Ovary (tissue), 10 donors: ENCODE measurements at places on chromosomes 2 and 18.

DNA sequence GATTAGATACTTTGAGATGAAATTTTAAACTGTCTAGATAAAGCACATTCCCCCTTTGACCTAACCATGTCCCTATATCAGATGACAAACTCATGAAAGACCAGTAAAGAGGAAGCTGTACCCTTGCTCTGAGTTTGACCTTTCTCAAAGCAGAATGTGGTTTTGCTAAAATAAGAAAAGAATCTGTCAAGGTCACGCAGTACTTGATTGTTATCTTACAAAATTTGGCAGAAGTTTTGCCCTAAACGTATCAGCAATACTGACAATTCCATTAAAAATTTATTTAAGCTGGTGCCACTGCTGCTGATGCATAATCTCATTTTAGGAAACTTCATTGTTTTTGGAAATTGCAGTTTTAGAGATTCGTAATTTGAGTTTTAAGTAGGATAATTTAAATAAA, 31.2 kb upstream of the GALM start:
- no peaks in the 10 kb centered on the region for H3K27me3 ChIP-seq
- DNase-seq: no peak
- no peaks in the 10 kb centered on the region for H3K36me3 ChIP-seq
- H3K27ac ChIP-seq: no peak overlapping the region
- no peaks in the 10 kb centered on the region for H3K4me1 ChIP-seq

- peaks cover 3% of the 10 kb centered on the region for H3K4me1 ChIP-seq
- no peaks in the 10 kb centered on the region for H3K36me3 ChIP-seq
- no peak overlapping the region for H3K27ac ChIP-seq
- no peaks in the 10 kb centered on the region for H3K27me3 ChIP-seq
Observed at GRCh38 chr2:188449971-188450370, 158.3 kb downstream of the GULP1 start.

DNA sequence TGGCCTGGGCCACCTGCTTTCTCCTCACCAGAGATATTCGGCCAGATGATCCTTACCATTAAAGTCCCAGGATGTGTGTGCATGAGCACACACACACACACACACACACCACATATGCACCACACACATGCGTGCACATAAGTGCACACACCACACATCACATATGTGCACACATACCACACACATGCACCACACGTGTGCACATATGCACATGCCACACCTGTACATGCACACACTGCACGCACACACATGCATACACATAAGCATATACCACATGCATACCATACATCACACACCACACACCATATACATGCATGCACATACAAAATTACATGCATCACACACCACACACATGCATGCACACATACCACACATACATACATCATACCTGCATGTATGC, 38.7 kb downstream of the RPL37A start:
- DNase-seq: no peak
- no peaks in the 10 kb centered on the region for H3K36me3 ChIP-seq
- no peak overlapping the region for H3K4me3 ChIP-seq
- H3K27ac ChIP-seq: no peak overlapping the region
- no peaks in the 10 kb centered on the region for H3K27me3 ChIP-seq

- H3K4me1 ChIP-seq: no peaks in the 10 kb centered on the region
- no peak overlapping the region for H3K4me3 ChIP-seq
- DNase-seq: no peak
Observed at GRCh38 chr2:208984376-208985090, 439.3 kb upstream of the MAP2 start.

DNA sequence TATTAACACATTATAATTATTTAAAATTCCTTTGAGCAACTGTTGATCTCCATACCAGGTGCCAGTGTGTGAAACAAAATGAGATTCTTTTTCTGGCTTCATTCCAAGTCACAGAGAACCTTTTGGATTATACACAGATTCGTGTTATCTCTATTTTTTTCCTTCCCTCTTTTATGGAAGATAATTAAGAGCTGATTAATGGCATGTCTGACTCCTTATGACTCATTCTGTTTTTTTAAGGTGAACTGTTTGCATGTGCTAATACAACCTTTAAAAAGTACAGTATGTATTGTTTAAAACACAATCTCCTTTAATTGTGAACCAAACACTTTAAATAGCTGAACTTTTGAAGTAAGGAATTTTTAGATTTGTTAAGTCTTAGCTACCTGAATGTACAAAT, 39.3 kb downstream of the PELI1 start:
- H3K4me3 ChIP-seq: no peak overlapping the region
- H3K27ac ChIP-seq: no peak overlapping the region
- H3K4me1 ChIP-seq: peaks cover 6% of the 10 kb centered on the region
- no peaks in the 10 kb centered on the region for H3K36me3 ChIP-seq
- no peak for DNase-seq

DNA sequence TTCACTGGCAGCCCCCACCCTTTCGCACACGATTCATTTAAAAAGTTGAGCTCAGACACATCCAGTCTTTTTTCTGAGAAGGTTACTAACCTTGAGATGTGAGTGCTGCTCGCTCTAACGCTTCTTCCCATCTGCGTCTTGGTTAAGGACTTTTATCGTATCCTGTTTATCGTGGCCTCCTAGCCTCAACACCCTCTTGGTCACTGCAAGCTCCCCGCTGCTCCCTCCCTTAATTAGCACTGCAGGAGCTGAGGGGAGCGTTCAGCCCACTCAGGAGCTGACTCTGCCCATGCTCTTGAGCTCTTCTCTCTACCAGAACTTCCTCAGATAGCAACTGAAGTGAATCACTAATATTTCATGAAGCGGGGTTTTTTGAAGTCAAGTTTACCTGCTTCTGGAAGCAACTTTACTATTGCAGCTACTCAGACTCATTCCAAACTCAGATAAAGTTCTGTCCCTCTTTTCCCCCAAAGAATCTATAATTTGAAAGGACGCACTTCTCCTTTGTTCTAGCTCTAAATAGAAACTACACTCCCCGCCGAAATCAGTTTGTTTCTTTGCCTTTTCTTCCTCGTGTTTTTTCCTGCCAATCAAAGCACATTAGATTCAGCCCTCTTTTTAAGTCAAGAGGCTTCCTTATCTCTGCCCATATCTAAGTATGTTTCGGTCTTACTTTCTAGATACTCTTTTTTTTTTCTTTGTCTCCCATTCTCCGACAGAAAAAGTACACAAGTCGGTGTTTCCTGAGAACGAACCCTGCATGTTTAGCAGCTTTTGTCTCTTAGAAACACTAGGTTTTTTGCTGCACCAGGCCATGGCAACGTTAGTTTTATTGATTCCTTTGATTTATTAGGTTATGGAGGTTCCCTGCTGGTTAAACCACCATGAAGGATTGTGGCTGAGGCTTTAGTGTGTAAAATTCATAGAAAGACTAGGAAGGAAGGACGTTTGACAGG, 9.3 kb upstream of the CD226 start:
- H3K27me3 ChIP-seq: no peaks in the 10 kb centered on the region
- no peaks in the 10 kb centered on the region for H3K36me3 ChIP-seq
- no peak overlapping the region for H3K27ac ChIP-seq
- no peak for DNase-seq

- no peak for DNase-seq
- H3K36me3 ChIP-seq: no peaks in the 10 kb centered on the region
- H3K27me3 ChIP-seq: no peaks in the 10 kb centered on the region
- H3K4me1 ChIP-seq: no peaks in the 10 kb centered on the region
- H3K27ac ChIP-seq: no peak overlapping the region
Observed at GRCh38 chr2:241141214-241141770, 8.0 kb downstream of the PASK start.

DNA sequence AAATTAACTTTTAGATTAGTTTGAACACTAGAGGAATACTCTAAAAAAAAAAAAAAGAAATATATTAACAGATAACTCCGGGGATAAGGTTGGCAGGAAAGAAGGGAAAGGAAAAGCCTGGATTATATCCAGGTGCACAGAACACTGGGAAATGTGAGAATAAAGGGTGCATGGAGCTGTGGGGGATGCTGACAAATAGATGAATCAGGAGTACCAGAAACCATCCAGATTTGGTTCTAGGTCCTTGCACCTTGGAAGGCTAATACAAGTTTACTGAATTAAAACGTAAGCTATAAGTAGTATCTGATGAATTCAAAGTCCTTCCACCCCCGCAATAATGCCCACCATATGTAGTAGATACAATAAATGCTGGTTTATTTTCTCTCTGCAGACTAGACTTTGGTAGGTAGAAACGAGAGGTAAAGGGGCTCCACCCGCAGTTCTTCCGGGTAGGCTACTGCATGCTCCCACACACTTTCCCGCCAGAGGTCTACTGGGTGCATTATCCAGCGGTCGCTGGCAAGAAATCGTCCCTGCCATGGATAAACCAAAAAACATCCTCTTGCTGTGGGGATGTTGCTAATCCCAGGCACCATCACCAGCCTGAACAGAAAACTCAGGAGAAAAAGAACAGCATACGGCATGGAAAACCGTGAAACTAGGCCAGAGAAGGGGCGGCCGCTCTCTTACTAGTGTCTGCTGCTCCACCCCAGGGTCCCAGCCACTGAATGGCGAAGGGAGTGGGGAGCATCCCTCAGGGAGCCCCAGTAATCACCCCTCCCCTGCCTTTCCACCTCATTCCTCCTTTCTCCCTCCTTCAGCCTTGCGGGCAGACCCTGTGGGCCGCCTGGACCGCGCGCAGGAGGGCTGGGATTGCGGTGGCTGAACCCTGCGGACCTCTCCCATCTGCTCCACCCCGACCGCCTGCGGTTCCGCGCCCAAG, 1.5 kb downstream of the CNRIP1 start:
- peak overlapping the region; percentile 64 for H3K4me3 ChIP-seq
- H3K36me3 ChIP-seq: no peaks in the 10 kb centered on the region
- peak; percentile 49 for DNase-seq
- peaks cover 5% of the 10 kb centered on the region for H3K4me1 ChIP-seq

GRCh38 chr2:12928775-12929401, 212.2 kb downstream of the TRIB2 start:
- DNase-seq: no peak
- H3K4me3 ChIP-seq: no peak overlapping the region
- no peak overlapping the region for H3K27ac ChIP-seq
- H3K27me3 ChIP-seq: no peaks in the 10 kb centered on the region
- no peaks in the 10 kb centered on the region for H3K36me3 ChIP-seq

- H3K4me3 ChIP-seq: no peak overlapping the region
- no peaks in the 10 kb centered on the region for H3K27me3 ChIP-seq
- H3K36me3 ChIP-seq: no peaks in the 10 kb centered on the region
- H3K27ac ChIP-seq: no peak overlapping the region
- DNase-seq: no peak
- H3K4me1 ChIP-seq: peaks cover 3% of the 10 kb centered on the region
Observed at GRCh38 chr2:23327416-23327815, 57.6 kb upstream of the KLHL29 start.

DNA sequence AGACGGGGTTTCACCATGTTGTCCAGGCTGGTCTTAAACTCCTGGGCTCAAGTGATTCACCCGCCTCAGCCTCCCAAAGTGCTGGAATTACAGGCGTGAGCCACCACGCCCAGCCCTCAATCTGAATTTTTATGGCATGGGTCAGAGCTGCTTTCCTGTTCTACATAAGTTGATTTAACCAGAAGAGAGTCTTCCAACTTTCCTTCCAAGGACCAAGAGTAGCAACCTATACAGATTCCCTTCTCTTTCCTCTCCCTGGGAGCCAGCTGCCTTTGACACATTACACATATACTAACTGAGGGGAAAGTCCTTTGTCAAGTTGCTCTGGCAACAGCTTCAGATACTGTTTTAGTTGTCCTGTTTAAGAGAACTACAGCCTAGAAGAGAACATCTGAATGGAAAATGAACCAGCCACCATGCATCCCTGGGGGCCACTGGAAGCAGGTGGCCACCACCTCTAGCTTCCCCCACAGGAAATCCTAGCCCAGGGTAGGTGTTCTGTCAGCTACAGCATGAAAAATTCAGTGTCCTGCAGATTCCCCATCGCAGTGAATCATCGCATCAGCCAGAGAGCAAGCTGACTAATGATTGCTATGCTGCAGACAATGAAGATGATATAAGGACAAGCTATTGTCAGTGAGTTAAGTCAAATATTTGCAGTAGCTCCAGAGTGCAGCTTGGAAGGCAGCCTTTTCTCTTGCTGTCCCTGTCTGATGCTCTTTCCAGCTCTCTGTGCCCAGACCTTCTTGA, 62.9 kb downstream of the POMC start:
- H3K4me1 ChIP-seq: no peaks in the 10 kb centered on the region
- no peaks in the 10 kb centered on the region for H3K36me3 ChIP-seq
- no peaks in the 10 kb centered on the region for H3K27me3 ChIP-seq
- H3K4me3 ChIP-seq: no peak overlapping the region

DNA sequence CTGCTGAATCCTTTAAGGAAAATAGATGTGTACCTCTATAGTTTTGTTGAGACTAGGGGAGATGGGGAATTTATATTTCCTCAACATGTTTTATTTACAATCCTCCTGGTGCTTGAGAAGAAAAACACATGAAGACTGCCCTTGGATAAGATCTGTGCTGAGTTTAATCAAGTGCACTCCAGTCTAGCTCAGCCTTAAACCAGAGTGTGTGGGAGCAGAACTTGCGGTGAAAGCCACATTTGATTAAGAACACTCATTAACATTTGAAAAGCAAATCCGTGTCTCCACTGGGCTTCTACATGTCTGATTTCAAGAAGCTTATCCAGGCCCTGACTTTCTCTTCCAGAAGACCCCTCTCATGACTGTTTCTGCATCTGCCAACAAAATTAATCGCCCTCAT, 84.8 kb upstream of the ITGA6 start:
- H3K27me3 ChIP-seq: no peaks in the 10 kb centered on the region
- no peaks in the 10 kb centered on the region for H3K36me3 ChIP-seq
- H3K4me3 ChIP-seq: no peak overlapping the region
- H3K4me1 ChIP-seq: peaks cover 8% of the 10 kb centered on the region
- DNase-seq: no peak
- H3K27ac ChIP-seq: no peak overlapping the region

GRCh38 chr2:151718247-151718646, 16.0 kb downstream of the NEB start:
- no peaks in the 10 kb centered on the region for H3K4me1 ChIP-seq
- H3K27ac ChIP-seq: no peak overlapping the region
- no peak overlapping the region for H3K4me3 ChIP-seq
- no peaks in the 10 kb centered on the region for H3K36me3 ChIP-seq

GRCh38 chr2:112548980-112549379, 6.7 kb downstream of the POLR1B start:
- H3K4me3 ChIP-seq: no peak overlapping the region
- no peaks in the 10 kb centered on the region for H3K27me3 ChIP-seq
- no peak overlapping the region for H3K27ac ChIP-seq
- DNase-seq: no peak

GRCh38 chr18:44195394-44196140, 485.1 kb upstream of the SETBP1 start:
- no peaks in the 10 kb centered on the region for H3K4me1 ChIP-seq
- no peak overlapping the region for H3K4me3 ChIP-seq
- H3K36me3 ChIP-seq: no peaks in the 10 kb centered on the region

DNA sequence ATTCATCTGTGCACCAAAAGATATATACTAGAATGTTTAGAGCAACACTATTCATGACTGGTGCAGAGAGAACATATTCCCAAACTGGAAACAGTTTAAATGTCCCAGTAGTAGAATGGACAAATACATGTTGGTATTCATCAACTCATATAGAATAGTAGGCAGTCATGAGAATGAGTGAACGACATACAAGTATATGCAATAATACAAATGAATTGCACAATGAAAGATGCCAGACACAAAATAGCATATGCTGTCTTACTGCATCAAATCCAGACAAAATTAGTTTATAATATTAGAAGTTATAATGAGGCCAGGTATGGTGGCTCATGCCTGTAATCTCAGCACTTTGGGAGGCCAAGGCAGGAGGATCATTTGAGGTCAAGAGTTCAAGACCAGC, 8.3 kb upstream of the PRKAG3 start:
- H3K27me3 ChIP-seq: no peaks in the 10 kb centered on the region
- no peaks in the 10 kb centered on the region for H3K36me3 ChIP-seq
- H3K4me3 ChIP-seq: no peak overlapping the region
- H3K27ac ChIP-seq: no peak overlapping the region
